ENCODE measurements at places on chromosomes 3 and 15. TPM values are rescaled to one million over a fixed set of nuclear protein-coding genes. Genes with fewer than 3 reads are reported as not detected.
A peak's percentile ranks its signal among the peaks of the same experiment; 100 is the strongest.

GRCh38 chr15:76668900-76669299, 236.2 kb downstream of the SCAPER start:
- no peaks in the 10 kb centered on the region for H3K27me3 ChIP-seq
- DNase-seq: no peak
- H3K27ac ChIP-seq: no peak overlapping the region
- no peaks in the 10 kb centered on the region for H3K4me1 ChIP-seq

DNA sequence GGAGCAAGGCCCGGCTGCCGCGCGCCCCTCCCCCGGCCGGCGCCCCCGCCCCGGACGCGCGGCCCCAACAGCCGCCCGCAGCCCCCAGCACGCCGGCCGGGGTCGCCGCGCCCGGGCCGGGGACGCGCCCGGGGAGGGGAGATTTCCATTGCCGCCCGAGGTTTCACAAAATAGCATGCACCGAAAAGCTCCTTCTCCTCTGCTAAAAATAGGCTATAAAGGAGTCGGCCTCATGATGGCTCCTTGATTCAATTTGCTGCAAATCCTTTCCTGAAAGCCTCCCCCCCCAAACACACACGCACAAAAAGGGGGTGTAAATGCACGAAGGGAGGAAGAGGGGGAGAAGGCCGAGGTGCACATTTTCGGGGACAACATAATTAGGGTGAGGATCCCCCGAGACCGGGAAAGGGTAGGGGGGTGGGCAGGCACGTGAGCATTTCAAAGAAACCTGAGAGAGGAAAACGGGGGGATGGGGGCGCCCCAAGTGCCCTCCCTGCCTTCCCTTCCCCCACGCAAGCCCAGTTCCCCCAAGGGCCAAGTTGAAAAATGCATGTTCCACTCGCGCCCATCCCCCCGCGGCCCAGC, 734 bp downstream of the TBL1XR1 start:
- H3K4me1 ChIP-seq: peaks cover 5% of the 10 kb centered on the region
- H3K36me3 ChIP-seq: no peaks in the 10 kb centered on the region
- H3K4me3 ChIP-seq: peak overlapping the region; percentile 96
- peak overlapping the region; percentile 100 for H3K27ac ChIP-seq

DNA sequence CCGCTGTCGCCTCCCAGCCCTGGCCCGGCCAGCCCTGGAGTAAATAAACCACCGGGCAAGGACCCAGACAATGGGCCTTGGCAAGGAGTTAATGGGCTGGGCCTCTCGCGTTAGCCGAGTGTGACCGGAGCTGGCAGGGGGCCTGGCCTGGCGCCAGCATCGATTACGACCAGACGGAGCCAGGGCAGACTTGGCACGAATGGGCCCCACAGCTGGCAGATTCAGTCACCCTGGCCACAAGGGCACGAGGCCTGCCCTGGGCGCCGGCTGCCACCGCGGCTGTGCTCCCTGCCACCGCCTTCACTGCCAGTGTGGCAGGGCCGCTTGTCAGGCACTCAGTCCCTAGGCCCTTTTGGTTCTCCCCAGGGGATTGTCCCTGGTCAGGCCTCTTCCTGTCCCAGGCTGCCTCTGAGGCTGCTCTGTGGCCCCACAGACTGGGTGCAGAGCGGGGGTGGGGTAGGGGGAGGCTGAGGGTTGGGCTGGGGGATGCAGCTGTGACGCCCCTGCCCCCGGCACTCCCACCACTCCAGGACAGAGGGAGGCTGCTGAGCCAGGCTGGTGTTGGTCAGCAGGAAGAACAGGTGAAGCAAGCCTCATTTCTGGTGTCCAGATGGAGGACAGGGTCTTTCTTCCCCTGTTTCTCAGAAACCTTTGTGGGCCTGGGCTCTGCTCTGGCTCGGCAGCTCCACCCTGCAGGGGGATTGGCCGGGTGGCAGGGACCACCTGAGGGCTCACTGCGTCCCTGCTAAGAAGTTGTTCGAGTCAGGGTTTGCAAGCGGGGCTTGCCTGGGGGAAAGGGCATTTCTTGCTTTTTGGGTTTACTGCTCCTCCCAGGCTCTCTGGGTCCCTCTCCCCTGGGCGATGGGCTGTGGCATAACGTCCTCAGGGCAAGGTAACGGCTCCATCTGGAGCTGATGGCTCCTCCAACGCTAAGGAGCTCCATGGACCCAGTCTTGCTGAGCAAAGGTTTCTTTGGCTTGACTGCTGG, 30.5 kb upstream of the SRP14 start:
- H3K4me3 ChIP-seq: no peak overlapping the region
- peaks cover 14% of the 10 kb centered on the region for H3K4me1 ChIP-seq
- no peaks in the 10 kb centered on the region for H3K27me3 ChIP-seq
- no peak for DNase-seq
- H3K36me3 ChIP-seq: no peaks in the 10 kb centered on the region

DNA sequence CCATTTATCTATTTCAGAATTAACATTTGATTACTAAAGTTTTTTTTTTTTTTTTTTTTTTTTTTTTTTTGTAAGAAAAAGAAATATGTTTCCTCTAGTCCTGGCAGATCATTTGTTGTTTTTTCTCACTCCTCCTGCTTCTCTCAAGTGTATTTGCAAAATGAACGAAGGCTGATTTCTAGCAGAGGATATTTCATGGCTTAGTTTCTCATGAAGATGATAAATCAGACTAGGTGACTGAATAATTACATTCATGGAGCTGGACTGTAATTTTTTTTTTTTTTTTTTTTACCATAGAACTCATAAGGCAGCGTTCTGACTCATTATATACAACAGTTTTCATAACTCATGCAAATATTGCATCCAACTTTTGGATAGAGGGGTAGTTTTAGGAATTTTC, 332.5 kb upstream of the SEMA6D start:
- DNase-seq: peak; percentile 23
- no peaks in the 10 kb centered on the region for H3K27me3 ChIP-seq

GRCh38 chr3:187737368-187738070, 7.7 kb downstream of the BCL6 start:
- peak overlapping the region; percentile 46 for H3K4me3 ChIP-seq
- peaks cover 20% of the 10 kb centered on the region for H3K4me1 ChIP-seq
- peak overlapping the region; percentile 87 for H3K27ac ChIP-seq
- DNase-seq: peak; percentile 65
- no peaks in the 10 kb centered on the region for H3K27me3 ChIP-seq
- peaks cover 8% of the 10 kb centered on the region for H3K36me3 ChIP-seq

DNA sequence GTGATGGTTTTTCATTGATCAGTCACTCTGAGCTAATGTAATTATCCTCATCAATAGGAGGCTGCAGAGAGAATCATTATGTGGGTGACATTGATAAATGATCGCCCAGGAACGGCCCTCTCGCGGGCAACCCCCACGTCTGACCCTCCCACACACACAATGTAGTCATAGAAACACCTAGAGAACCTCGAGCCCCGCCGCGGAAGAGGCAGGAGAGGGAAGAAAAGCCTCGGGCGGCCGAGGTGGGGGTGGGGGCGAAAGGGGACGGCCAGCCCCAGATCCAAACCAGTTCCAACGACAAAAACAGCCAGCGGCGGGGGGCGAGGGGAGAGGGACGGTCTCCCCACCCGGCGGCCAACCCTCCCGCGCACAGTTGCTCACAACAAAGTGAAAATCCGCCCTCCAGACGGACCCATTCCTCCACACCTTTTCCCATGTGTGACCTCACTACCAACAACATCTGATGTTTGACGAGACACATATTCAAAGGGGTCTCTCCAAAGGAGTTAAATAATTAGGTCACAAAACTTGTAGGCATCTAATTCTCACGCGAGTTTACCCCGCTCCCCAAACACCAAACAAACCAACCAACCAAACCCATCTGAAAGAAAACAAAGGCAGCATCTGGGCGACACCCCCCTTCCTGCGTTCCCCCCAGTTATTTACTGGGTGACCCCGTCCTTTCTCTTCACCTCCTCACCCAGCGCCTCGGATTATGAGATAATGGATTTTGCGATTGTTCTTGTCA, 213.0 kb downstream of the MEIS2 start:
- no peak for DNase-seq
- peaks cover 5% of the 10 kb centered on the region for H3K36me3 ChIP-seq
- peaks cover 12% of the 10 kb centered on the region for H3K27me3 ChIP-seq
- H3K27ac ChIP-seq: no peak overlapping the region
- peaks cover 3% of the 10 kb centered on the region for H3K4me1 ChIP-seq
- H3K4me3 ChIP-seq: peak overlapping the region; percentile 31

- DNase-seq: no peak
- no peaks in the 10 kb centered on the region for H3K4me1 ChIP-seq
- no peak overlapping the region for H3K27ac ChIP-seq
- H3K27me3 ChIP-seq: no peaks in the 10 kb centered on the region
- H3K36me3 ChIP-seq: peaks cover 34% of the 10 kb centered on the region
Observed at GRCh38 chr15:65450556-65450955, 27.8 kb upstream of the IGDCC4 start.

GRCh38 chr15:48091522-48091921, 29.3 kb upstream of the SLC24A5 start:
- H3K4me1 ChIP-seq: no peaks in the 10 kb centered on the region
- no peaks in the 10 kb centered on the region for H3K36me3 ChIP-seq
- DNase-seq: no peak
- H3K4me3 ChIP-seq: no peak overlapping the region
- H3K27ac ChIP-seq: no peak overlapping the region

- no peak overlapping the region for H3K4me3 ChIP-seq
- no peak overlapping the region for H3K27ac ChIP-seq
- no peaks in the 10 kb centered on the region for H3K4me1 ChIP-seq
- H3K27me3 ChIP-seq: no peaks in the 10 kb centered on the region
Observed at GRCh38 chr3:63046152-63046551, 170.9 kb upstream of the CADPS start.

DNA sequence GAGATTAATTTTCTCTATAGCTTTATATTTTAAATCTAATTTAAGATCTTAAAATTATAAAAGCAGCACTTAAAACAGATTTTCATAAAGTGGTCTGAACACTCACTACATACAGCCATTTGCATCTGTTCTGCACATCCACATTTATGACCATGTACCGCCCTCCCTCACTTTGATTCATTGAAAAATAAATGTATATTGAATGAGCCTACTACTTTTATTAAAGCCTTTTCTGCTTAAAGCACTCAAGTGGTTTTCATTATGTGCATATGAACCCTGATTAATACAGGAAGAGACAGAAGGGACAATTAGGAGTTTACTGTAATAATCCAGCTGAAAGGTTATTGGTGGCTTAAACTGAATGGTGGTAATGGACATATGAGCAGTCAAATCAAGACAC, 129.4 kb downstream of the DLG1 start:
- H3K27me3 ChIP-seq: no peaks in the 10 kb centered on the region
- H3K4me3 ChIP-seq: no peak overlapping the region
- DNase-seq: no peak
- no peak overlapping the region for H3K27ac ChIP-seq
- peaks cover 2% of the 10 kb centered on the region for H3K36me3 ChIP-seq

GRCh38 chr3:45140141-45140769, 5.9 kb downstream of the CDCP1 start:
- H3K4me1 ChIP-seq: peaks cover 21% of the 10 kb centered on the region
- no peak overlapping the region for H3K4me3 ChIP-seq
- H3K27me3 ChIP-seq: no peaks in the 10 kb centered on the region
- no peaks in the 10 kb centered on the region for H3K36me3 ChIP-seq
- H3K27ac ChIP-seq: peak overlapping the region; percentile 96

DNA sequence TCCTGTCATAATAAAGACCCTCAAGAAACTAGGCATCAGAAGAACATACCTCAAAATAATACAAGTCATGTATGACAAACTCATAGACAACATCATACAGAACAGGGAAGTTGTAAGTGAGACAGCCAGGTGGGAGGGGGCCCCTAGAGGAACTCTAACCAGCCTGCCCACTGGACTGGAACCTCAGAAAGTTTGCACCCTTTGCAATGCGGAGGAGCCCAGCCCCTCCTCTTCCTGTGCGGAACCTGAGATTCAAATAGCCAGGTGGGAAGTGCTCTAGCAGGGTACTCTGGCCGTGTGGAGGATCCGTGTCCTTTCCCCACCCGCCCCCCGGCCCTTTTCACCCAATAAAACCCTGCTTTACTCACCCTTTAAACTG, 387.0 kb upstream of the CBLB start:
- H3K4me1 ChIP-seq: no peaks in the 10 kb centered on the region
- no peak for DNase-seq
- no peak overlapping the region for H3K4me3 ChIP-seq
- no peaks in the 10 kb centered on the region for H3K27me3 ChIP-seq

DNA sequence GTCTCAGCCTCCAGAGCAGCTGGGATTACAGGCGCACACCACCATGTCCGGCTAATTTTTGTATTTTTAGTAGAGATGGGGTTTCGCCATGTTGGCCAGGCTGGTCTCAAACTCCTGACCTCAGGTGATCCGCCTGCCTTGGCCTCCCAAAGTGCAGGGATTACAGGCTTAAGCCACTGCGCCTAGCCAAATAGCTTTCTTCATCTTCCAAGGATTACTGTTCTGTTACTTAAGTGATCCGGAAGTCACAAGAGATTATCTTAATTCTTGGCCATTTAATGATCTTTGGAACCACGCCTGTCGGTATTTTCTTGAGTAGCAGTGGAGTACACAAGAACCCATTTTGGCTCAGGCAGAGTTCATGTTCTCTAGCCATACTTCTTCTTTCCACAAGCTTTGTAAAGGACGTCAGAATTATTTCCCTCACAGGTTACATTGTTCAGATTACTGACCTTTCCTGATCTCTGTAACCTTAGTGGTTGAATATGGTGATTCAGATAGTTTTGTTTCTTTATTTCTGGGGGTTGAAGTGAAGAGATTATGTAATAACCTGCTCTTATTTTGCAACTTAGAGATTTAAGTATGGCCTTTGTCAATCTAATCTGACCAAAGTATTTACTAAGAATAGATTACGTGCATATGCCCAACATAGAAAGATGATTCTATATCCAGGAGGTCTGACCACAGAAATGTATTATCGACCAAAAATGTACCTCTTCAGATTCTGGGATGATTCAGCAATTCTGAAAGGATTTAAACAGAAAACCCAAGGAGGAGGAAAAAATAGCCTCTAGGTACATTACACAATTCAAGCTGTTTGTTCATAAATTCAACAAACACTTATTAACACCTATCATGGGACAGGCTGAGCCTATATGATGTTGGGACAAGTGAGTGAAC, 132.2 kb downstream of the GREM1 start:
- H3K4me1 ChIP-seq: peaks cover 14% of the 10 kb centered on the region
- no peak overlapping the region for H3K4me3 ChIP-seq
- H3K27me3 ChIP-seq: no peaks in the 10 kb centered on the region
- peak; percentile 98 for DNase-seq
- peak overlapping the region; percentile 99 for H3K27ac ChIP-seq

DNA sequence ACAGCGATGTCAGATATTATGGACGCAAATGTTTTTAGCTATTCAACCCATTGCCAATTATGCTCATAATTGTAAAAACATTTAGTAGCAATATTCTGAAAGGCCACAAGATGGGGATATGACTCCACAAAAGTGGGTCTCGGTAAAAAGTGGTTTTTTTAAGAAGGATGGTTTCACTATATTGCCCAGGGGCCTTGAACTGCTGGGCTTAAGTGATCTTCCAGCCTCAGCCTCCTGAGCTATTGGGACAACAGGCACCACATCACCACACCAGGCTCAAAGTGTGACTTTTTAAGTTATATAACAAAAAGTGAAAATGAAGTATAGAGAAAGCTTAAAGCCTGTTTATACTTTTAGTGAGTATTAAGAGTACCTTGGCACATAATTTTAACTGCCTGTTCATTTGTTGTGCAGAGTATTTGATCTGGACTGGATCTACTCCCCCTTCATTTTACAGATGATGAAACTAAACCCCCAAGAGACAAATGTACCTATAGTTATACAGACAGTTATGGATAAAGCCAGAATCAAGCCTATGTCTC, 9.4 kb downstream of the NAA50 start:
- H3K4me1 ChIP-seq: peaks cover 6% of the 10 kb centered on the region
- H3K4me3 ChIP-seq: no peak overlapping the region
- peak; percentile 73 for DNase-seq
- H3K27me3 ChIP-seq: no peaks in the 10 kb centered on the region
- H3K27ac ChIP-seq: no peak overlapping the region

THPO gene
- not detected for total RNA-seq

C3orf85 gene
- total RNA-seq: not detected

EPHA3 gene
- 0.18 TPM for total RNA-seq

GABRB3 gene
- 0.54 TPM for total RNA-seq

Data from IMR-90 (cell line).